ENCODE measurements at places on chromosomes 5 and 9.

DNA sequence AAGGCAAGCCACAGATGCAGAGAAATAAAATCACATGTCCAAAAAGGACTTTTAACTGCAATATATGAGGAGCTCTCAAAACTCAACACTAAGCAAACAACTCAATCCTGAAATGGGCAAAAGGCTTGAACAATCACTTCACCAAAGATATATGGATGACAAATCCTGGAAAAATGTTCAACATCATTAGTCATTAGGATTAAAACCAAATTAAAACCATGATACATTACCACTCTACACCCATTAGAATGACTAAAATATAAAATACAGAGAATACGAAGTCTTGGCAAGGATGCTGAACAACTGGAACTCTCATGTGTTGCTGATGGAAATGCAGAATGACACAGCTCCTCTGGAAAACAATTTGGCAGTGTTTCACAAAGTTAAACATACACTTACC, 277.4 kb downstream of the TLE1 start:
- peak; percentile 56 for DNase-seq

DNA sequence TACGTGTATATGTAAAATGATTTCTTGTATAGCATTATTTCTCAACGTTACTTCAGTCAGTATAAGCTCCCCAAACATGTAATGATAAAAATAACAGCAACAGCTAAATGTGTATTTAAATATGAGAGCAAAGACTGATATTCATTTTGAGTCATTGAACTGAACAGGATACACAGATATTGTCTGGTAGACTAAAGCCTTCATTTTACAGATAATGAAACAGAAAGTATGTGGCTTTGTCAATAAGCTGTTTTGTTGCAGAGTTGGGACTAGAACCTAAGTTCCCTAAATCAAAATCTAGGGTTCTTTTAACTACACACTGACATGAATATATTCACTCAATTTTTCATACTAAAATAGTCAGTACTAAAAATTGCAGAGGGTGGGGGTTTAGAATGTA, 80.4 kb upstream of the MARCHF11 start:
- DNase-seq, result no peak

DNA sequence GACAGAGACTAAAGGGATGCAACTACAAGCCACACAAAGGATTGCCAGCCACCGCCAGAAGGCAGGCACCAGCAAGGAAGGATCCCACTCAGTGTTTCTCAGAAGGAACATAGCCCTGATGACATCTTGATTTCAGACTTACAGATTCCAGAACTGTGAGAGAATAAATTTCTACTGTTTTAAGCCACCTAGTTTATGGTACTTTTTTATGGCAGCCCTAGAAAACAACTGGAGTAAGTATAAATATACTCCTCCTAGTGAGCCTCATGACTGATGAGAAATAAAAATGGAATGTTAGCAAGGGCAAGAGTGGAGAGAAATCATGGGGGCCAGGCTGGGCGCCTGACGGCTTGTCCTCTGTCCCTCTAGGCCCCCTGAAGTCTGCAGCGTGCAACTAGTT, 307.3 kb downstream of the PIK3R1 start:
- DNase-seq, result peak; percentile 66

DNA sequence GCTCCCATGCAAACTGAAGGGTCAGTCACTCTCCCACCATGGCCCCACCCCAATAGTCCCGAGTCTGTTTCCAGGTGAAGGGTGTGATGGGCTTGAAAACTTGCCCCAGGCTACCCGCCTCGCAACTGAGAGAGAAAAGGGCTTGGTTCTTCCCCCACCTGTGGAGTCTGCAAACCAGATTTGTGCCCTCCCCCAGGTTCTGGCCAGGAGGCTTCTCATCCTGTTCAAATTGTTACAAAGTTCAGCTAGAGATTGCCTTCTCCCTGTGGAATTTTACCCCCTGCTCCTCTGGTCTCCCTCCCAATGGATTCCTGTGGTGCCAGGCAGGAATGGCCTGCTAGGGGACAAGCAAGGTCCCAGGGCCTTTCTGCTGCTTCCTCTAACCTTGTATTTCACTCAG, 93.1 kb upstream of the ACO1 start:
- no peak for DNase-seq

DNA sequence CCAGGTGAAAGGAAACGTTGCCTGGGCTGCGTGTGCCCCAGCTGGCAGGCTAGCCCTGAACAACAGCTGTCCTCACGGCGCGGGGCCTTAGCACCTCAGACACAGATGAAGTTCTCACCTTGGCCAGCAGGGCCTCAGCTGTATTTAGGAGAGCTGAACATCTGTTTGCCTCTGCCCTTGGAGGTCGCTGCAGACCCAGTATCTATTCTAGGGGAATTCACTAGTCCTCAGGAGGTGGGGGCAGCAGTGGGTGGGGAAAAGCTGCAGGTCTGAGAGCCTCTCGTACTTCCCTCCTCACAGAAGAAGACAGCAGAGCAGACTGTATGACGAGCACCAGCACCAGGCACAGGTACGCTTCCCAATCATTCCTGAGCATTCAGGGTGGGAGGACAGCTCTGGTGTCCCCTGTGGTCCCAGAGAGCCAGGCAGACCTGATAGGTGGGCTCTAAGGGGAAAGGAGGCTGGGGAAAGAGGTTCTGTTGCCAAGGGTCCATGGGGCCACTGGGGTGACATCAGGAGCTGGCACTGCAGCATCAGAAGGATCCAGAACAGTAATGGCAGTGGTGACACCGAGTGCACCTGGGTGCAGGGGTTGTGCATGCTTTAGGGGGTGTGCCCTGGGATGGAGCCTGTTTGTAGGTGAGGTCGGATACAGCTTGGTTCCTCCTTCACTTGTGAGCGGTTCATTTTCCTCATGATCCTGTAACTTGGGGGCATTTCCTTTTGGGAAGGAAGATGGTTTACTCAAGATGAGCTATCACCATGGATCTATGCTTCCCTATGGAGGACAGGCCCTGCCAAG, 13.8 kb downstream of the CD74 start:
- no peak for DNase-seq

GRCh38 chr9:35370241-35370640, 119.7 kb upstream of the RUSC2 start:
- DNase-seq, result no peak

DNA sequence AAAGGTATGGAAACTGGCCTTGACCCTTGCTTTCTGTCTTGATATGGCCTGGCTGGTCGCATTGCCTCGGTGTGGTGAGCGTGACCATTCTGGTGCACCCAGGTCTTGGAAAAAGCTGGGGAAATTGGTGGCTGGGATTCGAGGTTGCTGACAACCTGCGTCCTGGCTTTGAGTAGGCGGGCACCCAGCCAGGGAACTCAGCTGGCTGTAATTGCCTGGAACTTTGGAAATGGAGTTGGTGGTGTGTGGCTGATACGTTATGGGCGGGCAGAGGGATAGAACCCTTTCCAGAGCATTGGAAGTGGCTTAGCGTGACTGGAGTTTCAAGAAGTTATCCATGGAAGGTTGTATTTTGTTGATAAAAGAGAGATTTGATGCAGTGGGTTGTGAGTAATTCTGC, 35.2 kb downstream of the KCNMB1 start:
- no peak for DNase-seq

DNA sequence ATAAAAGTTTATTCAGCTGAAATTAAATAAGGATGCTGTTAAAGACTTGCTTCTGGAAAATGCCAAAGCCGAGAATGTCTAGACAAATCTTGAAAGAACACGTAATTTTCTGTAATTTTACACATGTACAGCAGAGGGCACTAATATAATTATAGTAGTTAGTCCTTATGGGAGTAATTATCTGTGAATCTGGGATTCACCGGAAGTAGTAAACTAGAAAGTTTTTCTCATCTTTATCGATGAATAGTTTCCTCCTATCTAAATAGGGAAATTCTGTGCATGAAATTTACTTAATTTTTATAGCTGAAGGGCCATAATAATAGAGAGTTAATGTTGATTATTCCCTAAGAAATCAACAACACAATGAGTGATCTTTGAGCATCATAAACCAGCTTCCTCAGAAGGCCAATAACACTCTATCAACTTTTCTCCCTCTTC, 18.4 kb upstream of the CNTLN start:
- DNase-seq, result peak; percentile 50

GRCh38 chr5:143343042-143343441, 60.4 kb downstream of the NR3C1 start:
- DNase-seq, result no peak

DNA sequence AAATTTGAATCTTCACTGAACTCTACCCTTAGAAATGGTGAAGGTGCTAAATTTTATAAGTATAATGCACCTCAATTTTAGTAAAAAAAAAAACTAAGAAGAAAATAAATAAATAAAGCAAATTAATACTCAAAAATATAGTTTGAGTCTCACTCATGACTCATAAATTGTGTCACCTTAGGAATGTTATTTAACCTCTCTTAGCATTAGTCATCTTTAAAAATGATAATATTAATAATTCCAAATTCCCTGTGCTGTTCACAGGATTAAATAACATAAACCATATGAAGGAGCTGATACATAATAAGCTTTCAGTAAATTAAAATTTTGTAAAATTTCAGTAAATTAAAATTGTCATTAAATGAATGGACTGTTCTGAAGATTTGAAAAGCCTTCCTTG, 339.8 kb upstream of the RGMB start:
- DNase-seq, result peak; percentile 75

DNA sequence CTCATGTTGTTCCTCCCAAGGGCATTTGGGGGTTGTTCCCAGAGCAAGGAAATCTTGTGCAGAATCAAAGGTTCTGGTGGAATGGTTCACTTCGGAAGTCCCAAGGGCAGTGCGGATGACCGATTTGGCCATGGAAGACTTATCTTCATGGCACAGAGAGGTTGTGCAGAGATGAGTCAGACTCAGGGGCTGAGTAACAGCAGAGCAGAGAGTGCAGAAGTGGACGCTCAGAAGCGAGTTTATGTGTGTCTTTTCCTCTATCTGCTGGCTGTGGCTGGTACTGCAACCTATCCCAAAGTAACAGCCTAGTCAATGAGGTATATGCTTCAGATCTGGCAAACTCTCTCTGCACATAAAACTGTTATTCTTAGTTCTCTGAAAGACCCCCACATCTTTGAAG, 118.1 kb downstream of the DPYSL3 start:
- DNase-seq, result peak; percentile 81

GRCh38 chr9:130138791-130139190, 33.4 kb upstream of the NCS1 start:
- DNase-seq, result peak; percentile 79

DNA sequence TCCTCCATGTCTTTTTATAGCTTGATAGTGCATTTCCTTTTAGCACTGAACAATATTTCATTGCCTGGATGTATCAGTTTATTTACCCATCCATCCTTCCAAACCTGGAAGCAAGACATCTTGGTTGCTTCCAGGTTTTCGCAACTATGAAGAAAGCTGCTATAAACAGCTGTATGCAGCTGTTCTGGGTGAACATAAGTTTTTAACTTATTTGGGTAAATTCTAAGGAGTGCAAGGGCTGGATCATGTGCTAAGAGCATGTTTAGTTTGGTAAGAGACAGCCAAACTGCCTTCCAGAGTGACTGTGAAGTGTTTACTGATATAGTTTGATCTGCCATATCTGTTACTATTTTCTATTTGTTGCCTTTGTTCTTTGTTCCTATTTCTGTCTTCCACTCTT, 58.5 kb downstream of the CSF2 start:
- no peak for DNase-seq

- DNase-seq, result no peak
Observed at GRCh38 chr5:111699976-111700375, 57.0 kb downstream of the NREP start.

GRCh38 chr5:34533582-34534522, 122.3 kb upstream of the RAI14 start:
- DNase-seq, result peak; percentile 93

- DNase-seq, result no peak
Observed at GRCh38 chr9:37623267-37623666, 27.5 kb upstream of the FRMPD1 start.

- peak; percentile 52 for DNase-seq
Observed at GRCh38 chr5:143657647-143658285, 154.2 kb upstream of the HMHB1 start.

DNA sequence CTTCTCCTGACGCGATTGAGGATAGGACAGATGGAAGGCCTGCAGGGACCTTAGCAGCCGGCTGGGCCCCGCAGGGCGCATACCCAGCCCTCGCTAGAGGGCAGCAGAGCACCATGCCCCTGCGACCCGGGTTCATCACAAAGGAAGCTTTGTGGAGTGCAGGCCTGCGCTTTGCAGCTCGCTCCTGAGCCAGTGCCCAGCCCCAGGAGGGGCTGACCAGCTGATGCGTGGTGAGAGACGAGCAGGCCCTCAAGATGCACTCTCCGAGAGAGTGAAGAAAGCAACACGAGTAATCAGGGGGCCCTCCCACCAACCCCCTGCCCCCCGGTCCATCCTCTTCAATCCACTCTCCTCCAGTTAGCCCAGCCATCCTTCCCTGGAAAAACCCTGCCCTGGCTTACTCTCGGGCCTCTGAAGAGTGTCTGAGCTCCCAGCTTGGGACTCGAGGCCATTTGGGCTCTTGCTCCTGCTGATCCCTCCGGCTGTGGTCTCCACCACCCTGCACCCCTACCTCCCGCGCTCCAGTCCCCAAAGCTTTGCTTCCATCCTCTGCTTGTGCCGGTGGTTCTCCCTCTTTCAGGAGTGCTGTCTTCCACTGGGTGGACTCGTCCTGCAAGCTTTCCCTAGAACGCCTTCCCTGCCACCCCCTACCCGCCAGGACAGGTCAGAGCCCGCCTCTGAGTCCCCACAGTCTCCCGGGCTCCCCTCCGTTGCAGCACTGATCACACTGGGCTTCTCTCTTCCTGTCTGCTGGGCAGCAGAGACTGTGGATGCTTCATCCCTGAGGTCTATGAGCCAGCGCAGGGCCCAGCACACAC, 9.1 kb upstream of the KIF12 start:
- DNase-seq, result peak; percentile 71

DNA sequence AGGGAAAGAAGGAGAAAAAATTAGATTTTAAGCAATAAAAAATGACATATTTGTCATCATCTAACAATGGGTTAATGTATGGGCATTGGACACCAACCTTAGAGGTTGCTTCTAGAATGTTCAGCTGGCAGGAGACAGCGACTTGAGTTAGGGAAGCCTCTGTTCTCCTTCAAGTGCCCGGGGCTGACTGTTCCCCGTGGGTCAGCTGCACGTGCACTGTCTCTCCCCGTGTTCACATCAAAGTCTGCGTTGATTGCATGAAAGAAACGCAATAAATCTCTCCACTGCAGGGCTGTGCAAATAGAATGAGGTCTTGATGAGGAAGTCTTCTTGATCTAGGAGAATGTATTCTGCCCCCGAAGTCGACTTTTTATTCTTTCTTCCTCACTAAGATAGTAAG, at the start of gene GLT6D1:
Gene GLT6D1 (minus strand): TSS at position 345 of the 400 bp plus-strand sequence. CDS start 353 bp downstream, outside the sequence.
- no peak for DNase-seq

DNA sequence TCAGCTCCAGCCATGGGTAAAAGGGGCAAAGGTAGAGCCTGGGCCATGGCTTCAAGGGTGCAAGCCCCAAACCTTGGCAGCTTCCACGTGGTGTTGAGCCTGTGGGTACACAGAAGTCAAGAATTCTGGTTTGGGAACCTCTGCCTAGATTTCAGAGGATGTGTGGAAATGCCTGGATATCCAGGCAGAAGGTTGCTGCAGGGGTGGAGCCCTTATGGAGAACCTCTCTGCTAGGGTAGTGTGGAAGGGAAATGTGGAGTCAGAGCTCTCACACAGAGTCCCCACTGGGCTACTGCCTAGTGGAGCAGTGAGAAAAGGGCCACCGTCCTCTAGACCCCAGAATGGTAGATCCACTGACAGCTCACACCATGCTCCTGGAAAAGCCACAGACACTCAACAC, 117.1 kb downstream of the NREP start:
- no peak for DNase-seq

Measured in fibroblast of skin of back (primary cell).